Kidney (tissue), 22 donors: ENCODE measurements at places on chromosomes 3 and 15.
A peak's percentile ranks its signal among the peaks of the same experiment; 100 is the strongest.

DNA sequence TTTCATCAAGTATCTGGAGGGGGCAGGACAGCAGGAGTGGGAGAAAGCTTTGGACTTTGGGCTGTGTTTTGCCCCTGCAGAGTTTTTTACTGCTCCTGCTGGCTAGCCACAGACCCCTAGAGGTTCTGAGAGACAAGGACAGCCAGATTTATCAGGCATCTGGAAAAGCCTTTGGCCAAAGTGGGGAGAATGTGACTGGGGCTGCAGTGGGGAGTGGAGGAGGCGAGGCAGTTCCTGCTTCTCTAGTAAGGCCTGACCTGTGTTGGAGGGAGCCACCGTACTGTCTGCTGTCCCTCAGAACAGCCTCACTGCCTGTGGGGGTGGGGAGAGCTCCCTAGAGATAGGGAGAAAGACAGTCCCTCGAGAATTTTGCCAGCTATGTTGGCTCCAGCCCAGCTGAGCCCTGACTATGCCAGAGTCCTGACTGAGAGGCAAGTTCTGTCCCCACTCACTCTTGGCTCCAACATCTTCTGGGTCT, 2.2 kb downstream of the ALPK3 start:
- no peaks in the 10 kb centered on the region for H3K27me3 ChIP-seq
- peaks cover 58% of the 10 kb centered on the region for H3K4me1 ChIP-seq
- H3K27ac ChIP-seq: peak overlapping the region; percentile 98
- DNase-seq: no peak

DNA sequence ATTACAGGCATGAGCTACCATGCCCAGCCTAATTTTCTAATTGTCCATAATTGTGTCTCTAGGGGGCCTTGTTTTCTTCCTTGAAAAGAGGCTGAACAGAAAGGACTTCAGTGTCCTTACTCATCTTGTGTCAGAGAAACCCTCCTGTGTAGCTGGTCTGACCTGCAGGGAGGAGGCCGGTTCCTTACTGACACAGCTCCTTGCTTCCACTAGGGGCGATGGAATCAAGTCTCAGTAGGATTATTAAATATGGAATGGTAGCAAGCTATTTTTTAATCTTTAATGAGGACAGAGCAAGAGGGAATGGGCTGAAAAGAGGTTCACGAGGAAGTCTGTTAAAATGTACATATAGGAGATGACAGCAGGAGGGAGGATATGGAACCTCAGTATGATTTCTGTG, 8.6 kb downstream of the LPCAT4 start:
- no peaks in the 10 kb centered on the region for H3K36me3 ChIP-seq
- no peak overlapping the region for H3K27ac ChIP-seq
- H3K27me3 ChIP-seq: no peaks in the 10 kb centered on the region
- H3K4me1 ChIP-seq: no peaks in the 10 kb centered on the region
- no peak for DNase-seq

- no peak overlapping the region for H3K4me3 ChIP-seq
- no peaks in the 10 kb centered on the region for H3K36me3 ChIP-seq
- no peak overlapping the region for H3K27ac ChIP-seq
- DNase-seq: no peak
- no peaks in the 10 kb centered on the region for H3K27me3 ChIP-seq
Measured at GRCh38 chr3:21694506-21694905, 56.5 kb downstream of the ZNF385D start.

- DNase-seq: no peak
- no peaks in the 10 kb centered on the region for H3K27me3 ChIP-seq
- H3K36me3 ChIP-seq: no peaks in the 10 kb centered on the region
- no peak overlapping the region for H3K27ac ChIP-seq
- no peaks in the 10 kb centered on the region for H3K4me1 ChIP-seq
- H3K4me3 ChIP-seq: no peak overlapping the region
Measured at GRCh38 chr3:21830541-21830940, 79.5 kb upstream of the ZNF385D start.

DNA sequence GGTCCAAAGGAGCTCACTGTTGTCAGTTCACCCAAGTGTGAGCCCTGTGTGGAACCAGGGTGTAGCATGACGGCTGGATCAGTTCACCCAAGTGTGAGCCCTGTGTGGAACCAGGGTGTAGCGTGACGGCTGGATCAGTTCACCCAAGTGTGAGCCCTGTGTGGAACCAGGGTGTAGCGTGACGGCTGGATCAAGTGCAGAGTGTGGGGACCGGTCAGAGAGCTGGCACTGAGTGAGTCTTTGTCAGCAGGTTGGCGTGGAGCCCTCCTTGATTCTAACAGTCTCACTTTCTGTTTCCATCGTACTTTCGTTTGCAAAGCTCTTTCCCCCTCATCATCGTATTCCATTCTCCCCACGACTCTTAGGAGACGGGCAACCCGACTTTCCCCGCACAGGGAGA, 57.9 kb upstream of the DLG1 start:
- H3K4me3 ChIP-seq: no peak overlapping the region
- H3K36me3 ChIP-seq: no peaks in the 10 kb centered on the region
- no peak overlapping the region for H3K27ac ChIP-seq
- no peaks in the 10 kb centered on the region for H3K4me1 ChIP-seq

DNA sequence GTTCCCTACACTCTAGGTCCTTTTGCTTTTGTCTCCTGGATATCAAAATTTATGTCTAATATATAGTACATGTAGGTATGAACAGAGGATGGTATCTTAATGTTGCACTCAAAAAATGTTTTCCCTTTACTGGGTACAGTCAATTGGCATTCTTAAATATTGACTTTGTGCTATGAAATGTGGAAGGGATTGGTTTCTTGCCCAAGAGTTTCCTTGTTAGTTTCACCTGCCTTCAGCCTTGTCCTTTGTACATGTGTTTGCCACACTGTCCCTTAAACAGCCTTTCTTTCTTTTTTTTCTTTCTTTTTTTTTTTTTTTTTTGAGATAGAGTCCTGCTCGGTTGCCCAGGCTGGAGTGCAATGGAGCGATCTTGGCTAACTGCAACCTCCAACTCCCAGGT, 287.1 kb downstream of the SQOR start:
- no peak for DNase-seq
- no peak overlapping the region for H3K27ac ChIP-seq
- no peaks in the 10 kb centered on the region for H3K27me3 ChIP-seq
- H3K4me1 ChIP-seq: no peaks in the 10 kb centered on the region

GRCh38 chr15:67143646-67144045, 78.2 kb downstream of the SMAD3 start:
- no peak overlapping the region for H3K27ac ChIP-seq
- H3K4me3 ChIP-seq: no peak overlapping the region
- peaks cover 37% of the 10 kb centered on the region for H3K4me1 ChIP-seq
- no peaks in the 10 kb centered on the region for H3K27me3 ChIP-seq

DNA sequence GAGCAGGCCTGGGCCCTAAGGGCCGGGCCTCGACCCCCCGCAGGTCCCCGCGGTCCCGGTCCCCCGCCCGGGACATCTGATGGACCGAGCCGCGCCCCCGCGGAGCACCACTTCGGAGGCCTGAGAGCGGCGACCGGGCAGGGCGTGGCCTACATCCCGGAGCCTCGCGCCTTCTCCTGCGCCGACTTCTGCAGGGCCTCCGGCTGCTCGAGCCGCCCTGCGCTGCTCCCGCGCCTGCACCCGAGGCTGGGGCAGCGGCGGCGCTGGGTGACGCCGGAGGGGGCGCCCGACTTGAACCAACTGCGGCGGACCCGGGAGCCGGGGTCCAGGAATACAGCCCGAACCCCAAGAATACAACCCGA, 14.9 kb upstream of the GP9 start:
- no peaks in the 10 kb centered on the region for H3K36me3 ChIP-seq
- H3K27me3 ChIP-seq: no peaks in the 10 kb centered on the region
- H3K4me1 ChIP-seq: peaks cover 3% of the 10 kb centered on the region
- no peak for DNase-seq

DNA sequence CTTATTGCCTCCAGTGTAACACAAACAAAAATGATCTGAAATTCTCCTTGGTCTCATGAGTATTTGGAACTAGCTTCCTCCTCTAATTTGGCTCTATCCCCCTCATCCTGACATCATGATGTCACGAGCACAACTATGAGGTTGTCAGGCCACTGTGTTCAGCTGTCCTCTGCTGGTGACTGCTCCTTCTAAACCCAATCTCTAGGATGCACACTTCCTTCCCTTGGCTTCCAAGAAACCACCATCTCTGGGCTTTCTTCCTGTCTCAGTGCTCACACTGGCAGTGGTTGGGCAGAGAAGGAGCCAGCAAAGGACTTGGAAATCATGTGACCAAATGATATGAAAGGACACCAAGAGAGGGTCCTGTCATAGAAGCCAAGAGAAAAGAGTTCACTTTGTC, 30.7 kb upstream of the EIF1B start:
- no peaks in the 10 kb centered on the region for H3K36me3 ChIP-seq
- no peak overlapping the region for H3K4me3 ChIP-seq
- H3K27me3 ChIP-seq: no peaks in the 10 kb centered on the region
- H3K4me1 ChIP-seq: no peaks in the 10 kb centered on the region
- DNase-seq: no peak

- H3K4me3 ChIP-seq: peak overlapping the region; percentile 78
- peak overlapping the region; percentile 97 for H3K27ac ChIP-seq
- no peaks in the 10 kb centered on the region for H3K36me3 ChIP-seq
- DNase-seq: peak; percentile 56
- H3K27me3 ChIP-seq: no peaks in the 10 kb centered on the region
- H3K4me1 ChIP-seq: peaks cover 17% of the 10 kb centered on the region
Measured at GRCh38 chr3:159765860-159766294, 222.8 kb upstream of the IL12A start.

DNA sequence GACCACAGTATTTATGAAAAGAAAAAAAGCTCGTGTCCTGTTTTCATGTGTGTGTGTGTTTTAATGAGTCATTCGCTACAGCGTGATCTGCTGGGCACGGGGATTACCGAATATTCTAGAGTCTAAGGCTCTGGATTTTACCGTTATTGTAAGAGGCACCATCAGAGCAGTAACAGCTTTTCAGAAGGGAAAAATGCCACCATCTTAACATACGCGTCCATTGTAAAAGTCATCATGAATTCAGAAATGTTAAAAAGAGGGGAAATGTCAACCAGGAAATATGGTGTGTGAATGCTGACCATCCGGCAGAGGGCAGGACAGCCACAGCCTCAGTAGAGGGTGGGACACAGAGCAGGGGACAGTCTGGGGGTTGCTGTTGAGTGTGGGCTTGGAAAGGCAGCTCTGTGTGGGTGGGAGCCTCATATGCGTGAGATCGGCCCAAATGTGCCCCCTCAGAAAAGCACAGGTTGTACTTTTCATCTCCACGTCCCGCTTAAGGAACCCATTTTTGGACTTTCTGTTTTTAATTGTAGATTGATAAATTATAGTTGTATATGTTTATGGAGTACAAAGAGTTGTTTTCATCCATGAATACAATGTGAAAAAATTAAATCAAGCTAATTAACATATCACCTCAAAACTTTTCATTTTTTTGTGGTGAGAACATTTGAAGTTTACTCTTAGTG, 69.6 kb downstream of the ASB7 start:
- DNase-seq: no peak
- H3K4me1 ChIP-seq: no peaks in the 10 kb centered on the region
- no peaks in the 10 kb centered on the region for H3K36me3 ChIP-seq
- no peak overlapping the region for H3K4me3 ChIP-seq
- H3K27ac ChIP-seq: no peak overlapping the region

- DNase-seq: peak; percentile 5
- no peaks in the 10 kb centered on the region for H3K4me1 ChIP-seq
- H3K4me3 ChIP-seq: no peak overlapping the region
- H3K27me3 ChIP-seq: no peaks in the 10 kb centered on the region
- H3K27ac ChIP-seq: no peak overlapping the region
Measured at GRCh38 chr15:67184208-67184925, 70.1 kb downstream of the AAGAB start.

- no peak overlapping the region for H3K4me3 ChIP-seq
- H3K4me1 ChIP-seq: no peaks in the 10 kb centered on the region
- no peaks in the 10 kb centered on the region for H3K27me3 ChIP-seq
- no peak overlapping the region for H3K27ac ChIP-seq
- DNase-seq: no peak
Measured at GRCh38 chr3:143653493-143653892, 194.8 kb downstream of the SLC9A9 start.

- no peaks in the 10 kb centered on the region for H3K36me3 ChIP-seq
- no peak overlapping the region for H3K4me3 ChIP-seq
- no peaks in the 10 kb centered on the region for H3K27me3 ChIP-seq
- DNase-seq: no peak
- no peak overlapping the region for H3K27ac ChIP-seq
Measured at GRCh38 chr3:23258110-23258509, 55.0 kb downstream of the UBE2E2 start.

DNA sequence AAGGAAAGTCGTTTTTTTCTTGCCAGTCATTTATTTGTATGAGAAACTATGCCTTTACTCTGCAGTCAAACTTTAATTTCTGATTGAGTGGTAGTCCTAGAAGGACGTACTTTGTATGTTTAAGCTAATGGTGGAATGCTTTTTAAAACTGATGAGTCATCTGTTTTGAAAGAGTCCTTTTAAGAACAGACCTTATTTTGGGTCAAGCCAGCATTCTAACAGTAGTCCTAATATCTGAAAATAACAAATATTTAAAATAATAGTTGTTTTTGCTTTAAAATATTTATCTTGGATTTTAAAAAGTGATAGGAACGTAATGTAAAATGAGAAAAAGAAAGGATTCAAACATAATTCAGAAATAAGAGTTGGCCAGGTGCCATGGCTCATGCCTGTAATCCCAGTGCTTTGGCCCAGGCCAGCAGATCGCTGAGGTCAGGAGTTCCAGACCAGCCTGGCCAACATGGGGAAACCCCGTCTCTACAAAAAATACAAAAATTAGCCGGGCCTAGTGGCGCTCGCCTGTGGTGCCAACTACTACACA, 1.3 kb upstream of the LRRC58 start:
- DNase-seq: no peak
- peak overlapping the region; percentile 64 for H3K27ac ChIP-seq
- H3K27me3 ChIP-seq: no peaks in the 10 kb centered on the region
- H3K4me1 ChIP-seq: peaks cover 6% of the 10 kb centered on the region

DNA sequence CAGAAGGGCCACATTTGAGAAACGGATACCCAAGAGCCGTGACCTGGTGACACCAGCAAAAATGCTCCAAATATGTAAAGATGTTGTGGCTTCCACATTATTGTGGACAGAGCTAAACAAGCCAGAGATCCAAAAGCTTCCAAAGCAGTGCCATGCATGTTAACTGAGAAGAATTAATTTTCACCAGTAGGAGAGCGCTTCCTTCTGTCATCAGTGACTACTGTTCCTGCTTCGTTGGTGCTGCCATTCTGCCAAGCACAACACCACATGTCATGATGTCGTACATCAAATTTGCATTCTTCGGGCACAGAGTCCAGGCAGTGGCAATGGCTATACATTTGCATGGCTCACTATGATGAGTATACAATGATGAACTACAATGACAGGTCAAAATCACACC, 19.1 kb upstream of the CHST2 start:
- no peak overlapping the region for H3K27ac ChIP-seq
- H3K36me3 ChIP-seq: no peaks in the 10 kb centered on the region
- no peak for DNase-seq
- H3K27me3 ChIP-seq: no peaks in the 10 kb centered on the region
- H3K4me3 ChIP-seq: no peak overlapping the region

GRCh38 chr15:76173317-76173834, 113.6 kb downstream of the TMEM266 start:
- H3K27ac ChIP-seq: no peak overlapping the region
- H3K4me1 ChIP-seq: no peaks in the 10 kb centered on the region
- no peak overlapping the region for H3K4me3 ChIP-seq
- no peaks in the 10 kb centered on the region for H3K27me3 ChIP-seq
- no peaks in the 10 kb centered on the region for H3K36me3 ChIP-seq

GRCh38 chr3:66620296-66620695, 119.5 kb upstream of the LRIG1 start:
- H3K27me3 ChIP-seq: no peaks in the 10 kb centered on the region
- no peaks in the 10 kb centered on the region for H3K4me1 ChIP-seq
- DNase-seq: no peak
